ENCODE measurements at places on chromosomes 1 and 21. TPM values are rescaled to one million over a fixed set of nuclear protein-coding genes. Genes with fewer than 3 reads are reported as not detected.

Gene COL16A1
- total RNA-seq, result not detected

Gene GBP1
- 141 TPM for total RNA-seq

Gene SPATA45
- total RNA-seq, result not detected

Gene NBPF4
- not detected for total RNA-seq

Gene WDR64
- 0.13 TPM for total RNA-seq

Gene AURKAIP1
- 122 TPM for total RNA-seq

Gene PLA2G5
- total RNA-seq, result not detected

Gene NDUFS5
- 148 TPM for total RNA-seq

Gene TMEM82
- total RNA-seq, result not detected

Gene KAZN
- 0.30 TPM for total RNA-seq

Gene ADCY10
- 0.05 TPM for total RNA-seq

Gene DEPDC1
- 29.6 TPM for total RNA-seq

Gene BTF3L4
- total RNA-seq, result 38.1 TPM

Gene PLEKHN1
- 8.2 TPM for total RNA-seq

Gene TTC39A
- total RNA-seq, result not detected

Gene RIPK4
- not detected for total RNA-seq

Gene CTSS
- total RNA-seq, result 127 TPM

Gene GPR157
- total RNA-seq, result 5.0 TPM

Gene SLC50A1
- total RNA-seq, result 50.4 TPM

Gene TNFRSF8
- total RNA-seq, result 32.9 TPM

Gene RPL11
- total RNA-seq, result 1,084 TPM

Gene AADACL3
- total RNA-seq, result not detected

Gene AIRE
- total RNA-seq, result 0.58 TPM

Gene NBPF6
- not detected for total RNA-seq

Gene LINGO4
- 1.2 TPM for total RNA-seq

Gene HTR1D
- not detected for total RNA-seq

Gene LRP8
- 51.5 TPM for total RNA-seq

Gene RIMKLA
- total RNA-seq, result 3.1 TPM

Gene MEX3A
- not detected for total RNA-seq

Gene PTPN7
- 228 TPM for total RNA-seq

Gene PDC
- total RNA-seq, result not detected

Gene LRRC3
- total RNA-seq, result 3.7 TPM

Gene HOOK1
- total RNA-seq, result 0.98 TPM

Gene VCAM1
- not detected for total RNA-seq

Gene ANGPTL1
- total RNA-seq, result not detected

Gene KRTAP21-2
- total RNA-seq, result not detected

Gene KCNE2
- total RNA-seq, result not detected

Gene PKP1
- total RNA-seq, result not detected

Gene RGS1
- 69.2 TPM for total RNA-seq

Gene OLIG2
- total RNA-seq, result not detected

Gene GPX7
- 23.5 TPM for total RNA-seq

Gene FTCD
- total RNA-seq, result 0.18 TPM

Gene TMPRSS3
- 24.8 TPM for total RNA-seq

Gene KIAA0319L
- 53.2 TPM for total RNA-seq

Gene DMRTA2
- not detected for total RNA-seq

Gene NEGR1
- not detected for total RNA-seq

Gene NTMT2
- not detected for total RNA-seq
